ENCODE measurements at places on chromosomes 1 and 21.

- DNase-seq: no peak
Measured at GRCh38 chr1:6262555-6263420, 1.9 kb upstream of the GPR153 start.

GRCh38 chr1:18666317-18666920 lies 35.8 kb downstream of the PAX7 start:
- DNase-seq: no peak

GRCh38 chr1:230575886-230576500 lies 66.3 kb upstream of the COG2 start:
- DNase-seq: no peak

DNA sequence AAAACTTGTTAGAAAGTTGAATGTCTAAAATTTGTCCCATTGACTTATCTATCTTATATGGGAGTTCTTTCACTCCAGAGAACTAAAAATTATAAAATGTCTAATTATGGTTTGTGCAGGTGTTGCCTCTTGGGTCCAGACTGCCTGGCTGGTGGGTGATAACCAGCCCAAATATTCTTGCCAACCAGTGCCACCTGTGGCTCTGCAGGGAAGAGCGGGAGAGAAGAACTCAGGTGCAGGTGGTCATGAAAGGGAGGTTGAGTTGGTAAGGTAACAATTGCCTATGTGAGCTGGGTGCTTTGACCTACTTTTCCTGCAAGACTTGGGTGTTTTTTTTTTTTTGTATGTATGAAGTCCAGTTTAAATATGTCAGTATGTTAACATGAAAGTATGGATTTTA lies 10.2 kb downstream of the RPS6KC1 start:
- DNase-seq: no peak

DNA sequence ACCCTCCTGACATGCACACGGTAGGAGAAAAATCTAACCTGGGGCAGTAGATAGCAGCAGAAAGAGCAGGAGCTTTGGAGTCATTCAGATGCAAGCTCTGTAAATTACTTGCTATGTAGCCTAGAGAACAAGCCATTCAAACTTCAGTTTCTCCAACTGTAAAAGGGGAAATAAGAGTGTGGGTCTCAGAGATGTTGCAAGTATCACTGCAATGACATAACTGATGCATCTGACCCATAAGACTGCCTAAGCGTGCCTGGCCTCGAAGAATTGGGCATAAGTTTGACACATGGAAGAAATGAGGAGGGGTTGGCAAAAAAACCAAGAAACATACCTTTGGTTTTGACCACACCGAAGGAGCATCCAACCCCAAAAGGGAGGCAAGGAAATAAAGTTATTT lies 5.2 kb downstream of the AK2 start:
- no peak for DNase-seq

- no peak for DNase-seq
Measured at GRCh38 chr1:196423612-196424011, 184.6 kb downstream of the KCNT2 start.

GRCh38 chr1:43879996-43880395 lies 53.6 kb upstream of the ARTN start:
- DNase-seq: no peak

- no peak for DNase-seq
Measured at GRCh38 chr1:159408862-159409400, 23.1 kb upstream of the OR10J4 start.

- DNase-seq: no peak
Measured at GRCh38 chr1:161071886-161072371, 2.2 kb upstream of the ARHGAP30 start.

- no peak for DNase-seq
Measured at GRCh38 chr1:91099746-91100621, 78.1 kb upstream of the ZNF644 start.

DNA sequence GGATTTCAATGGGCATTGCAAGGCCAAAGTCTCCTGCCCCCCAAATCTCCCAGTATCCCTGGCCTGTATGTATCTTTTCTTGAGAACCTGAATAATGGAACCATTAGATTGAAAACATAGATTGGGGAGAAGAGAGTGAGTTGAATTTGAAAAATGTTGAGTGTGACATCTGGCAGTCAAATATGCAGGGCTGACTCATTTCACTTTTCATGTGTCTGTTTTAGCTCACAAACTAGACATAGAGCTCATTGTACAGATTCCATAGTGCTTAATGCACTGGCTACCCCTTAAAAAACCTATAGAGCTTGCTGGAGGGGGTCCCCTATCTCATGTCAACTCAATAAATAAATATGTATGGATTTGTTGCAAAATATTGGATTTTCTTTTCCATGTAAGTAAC lies 30.8 kb downstream of the DDR2 start:
- no peak for DNase-seq

DNA sequence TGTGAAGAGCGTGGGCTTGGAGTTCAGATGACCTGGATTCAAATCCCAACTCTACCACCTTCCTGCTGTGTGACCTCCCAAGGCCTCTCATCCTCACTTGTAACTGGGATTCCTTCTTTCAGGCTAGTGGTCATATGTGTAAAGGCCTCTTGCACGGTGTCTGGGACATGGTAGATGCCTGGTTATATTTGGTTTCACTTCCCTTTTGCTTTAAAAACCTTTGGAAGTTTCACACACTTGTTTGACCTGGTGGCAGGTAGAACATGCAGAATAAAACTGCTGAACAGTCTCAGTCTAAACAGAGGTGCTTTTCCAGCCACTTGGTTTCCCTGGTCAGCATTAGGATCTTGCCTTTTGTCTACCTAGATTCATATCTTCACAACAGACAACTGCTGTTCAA lies 37.0 kb upstream of the RCAN3 start:
- DNase-seq: no peak

- no peak for DNase-seq
Measured at GRCh38 chr1:147463022-147463421, 78.3 kb upstream of the BCL9 start.

DNA sequence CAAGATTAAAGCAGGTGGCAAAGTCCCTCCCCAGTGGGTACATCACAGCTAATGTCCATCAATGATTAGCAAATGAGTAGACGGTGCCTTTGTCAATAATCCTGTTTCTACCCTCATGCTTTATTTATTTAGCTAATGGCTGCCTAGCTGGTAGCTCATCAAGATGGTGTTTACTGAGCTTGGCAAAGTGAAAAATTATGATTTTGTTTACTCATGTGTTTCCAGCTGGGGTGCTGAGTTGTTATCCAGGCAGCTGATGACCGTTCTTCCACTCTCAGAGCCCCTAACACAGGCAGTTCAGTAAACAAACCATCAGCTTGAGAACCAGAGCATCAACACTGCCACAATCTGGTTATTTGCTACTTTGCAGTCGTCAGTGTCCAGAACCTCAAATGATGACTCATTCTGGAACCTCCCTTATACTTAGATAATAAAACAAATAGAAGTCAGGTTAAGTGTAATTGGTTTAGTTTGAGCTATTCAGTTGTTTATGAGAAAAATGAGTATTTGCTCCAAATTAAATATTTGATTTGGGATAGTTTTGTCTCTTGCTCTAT lies 163.9 kb downstream of the ST6GALNAC5 start:
- no peak for DNase-seq

GRCh38 chr21:18759267-18759666 lies 355.7 kb upstream of the TMPRSS15 start:
- DNase-seq: no peak

DNA sequence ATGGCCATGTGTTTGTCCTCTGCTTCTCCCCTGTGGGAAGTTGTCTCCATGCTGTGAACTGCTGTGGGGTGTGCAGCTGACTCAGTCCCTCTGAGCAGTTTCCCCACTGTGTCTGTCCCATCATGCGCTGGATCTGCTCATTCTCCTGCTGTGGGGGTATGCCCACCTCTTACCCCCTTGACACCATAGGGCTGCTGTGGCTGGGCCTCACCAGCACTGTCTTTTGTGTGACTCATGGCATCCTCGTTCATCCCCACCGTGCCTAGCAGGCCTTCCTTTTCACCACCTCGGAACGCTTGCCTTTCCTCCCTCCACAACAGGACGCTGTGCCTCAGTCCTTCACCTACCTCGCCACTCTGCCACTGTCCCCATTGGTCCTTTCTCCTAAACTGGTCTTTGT lies 27.3 kb downstream of the VANGL2 start:
- DNase-seq: no peak

DNA sequence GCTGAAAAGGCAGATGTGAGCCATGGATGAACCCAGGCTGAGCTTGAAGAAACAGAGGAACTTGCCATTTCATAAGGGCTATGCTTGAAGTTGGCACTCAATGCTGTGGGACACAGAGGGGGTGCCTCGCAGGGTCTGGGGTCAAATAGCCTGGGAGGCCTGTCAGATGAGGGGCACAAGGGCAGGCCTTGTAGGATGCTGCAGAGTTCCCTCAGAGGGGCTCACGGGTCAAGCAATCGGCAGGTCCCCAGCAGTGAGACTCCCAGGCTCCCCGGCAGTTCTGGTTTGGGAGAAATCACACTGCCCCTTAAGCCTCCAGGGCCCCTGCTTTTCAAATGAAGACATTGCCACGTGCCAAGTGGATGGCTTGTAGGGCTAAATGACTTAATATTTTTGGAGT lies 116.7 kb upstream of the GRIK3 start:
- DNase-seq: no peak

GRCh38 chr1:222852326-222852725 lies 37.5 kb downstream of the DISP1 start:
- DNase-seq: no peak

Data from stimulated activated CD8-positive, alpha-beta memory T cell treated with anti-CD3 and anti-CD28 coated beads, Interleukin-7, amount 100 ng/mL, for 1 hour (primary cell).